ENCODE measurements at places on chromosomes 16 and 17.

GRCh38 chr16:88614818-88615580, 23.4 kb upstream of the IL17C start:
- no peak for DNase-seq

- DNase-seq = no peak
These were observed 34.2 kb upstream of the ACSM2B start for GRCh38 chr16:20610211-20610891.

- DNase-seq = no peak
These were observed 979 bp downstream of the ABHD15 start for GRCh38 chr17:29565643-29566472.

- peak; percentile 60 for DNase-seq
These were observed 1.3 kb downstream of the PFN1 start for GRCh38 chr17:4947010-4947410.

DNA sequence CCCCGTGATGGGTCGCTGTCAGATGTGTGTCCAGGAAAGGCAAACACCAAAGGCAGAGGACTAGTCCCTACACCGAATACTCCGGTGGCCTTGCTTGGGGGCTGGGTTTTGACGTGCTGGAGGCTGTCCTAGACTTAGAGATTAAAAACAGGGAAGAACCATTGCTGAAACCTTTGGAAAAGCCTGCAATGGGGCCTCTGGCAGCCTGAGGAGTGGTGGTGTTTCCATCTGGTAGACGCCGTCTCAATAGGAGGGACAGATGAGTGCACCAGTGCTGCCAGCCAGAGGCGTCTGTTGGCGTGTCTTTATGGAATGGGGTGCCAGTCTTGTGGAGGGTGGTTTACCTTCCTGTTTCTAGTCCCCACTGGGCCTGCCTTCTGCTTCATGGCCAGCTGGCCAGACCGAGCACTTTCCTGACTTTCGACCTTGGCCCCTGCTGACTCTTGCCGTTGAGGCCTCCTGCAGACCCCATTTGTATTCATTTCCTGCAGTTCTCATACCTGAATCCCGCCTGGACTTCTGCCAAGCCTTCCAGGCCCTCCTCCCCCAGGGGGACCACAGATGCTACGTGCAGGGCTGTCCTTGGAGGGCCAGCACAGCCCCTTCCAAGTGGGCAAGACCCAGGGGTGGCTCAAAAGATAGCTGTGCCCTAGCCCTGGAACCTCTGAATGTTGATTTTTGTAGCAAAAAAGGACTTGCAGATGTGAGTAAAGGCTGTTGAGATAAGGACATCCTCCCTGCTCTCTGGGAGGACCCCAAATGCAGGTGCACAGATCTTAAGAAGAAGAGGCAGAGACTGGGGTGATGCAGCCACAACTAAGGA, 1.9 kb upstream of the DNASE1 start:
- no peak for DNase-seq

DNA sequence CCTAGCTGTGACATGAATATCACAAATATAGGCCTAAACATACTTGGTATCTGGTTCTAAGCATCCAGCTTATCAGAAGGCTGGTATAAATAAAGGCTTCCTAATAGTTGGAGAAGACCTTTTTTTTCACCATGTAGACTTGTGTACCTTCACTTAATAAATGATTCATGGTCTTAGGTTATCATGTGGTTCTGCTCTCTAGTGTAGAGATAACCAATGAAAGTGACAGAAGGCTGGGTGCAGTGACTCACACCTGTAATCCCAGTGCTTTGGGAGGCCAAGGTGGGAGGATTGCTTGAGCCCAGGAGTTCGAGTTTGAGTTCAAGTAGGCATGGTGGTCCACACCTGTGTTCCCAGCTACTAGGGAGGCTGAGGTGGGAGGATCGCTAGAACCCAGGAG, 3.1 kb downstream of the DDX19A start:
- no peak for DNase-seq

GRCh38 chr16:4529085-4530060, 9.2 kb downstream of the CDIP1 start:
- peak; percentile 32 for DNase-seq

DNA sequence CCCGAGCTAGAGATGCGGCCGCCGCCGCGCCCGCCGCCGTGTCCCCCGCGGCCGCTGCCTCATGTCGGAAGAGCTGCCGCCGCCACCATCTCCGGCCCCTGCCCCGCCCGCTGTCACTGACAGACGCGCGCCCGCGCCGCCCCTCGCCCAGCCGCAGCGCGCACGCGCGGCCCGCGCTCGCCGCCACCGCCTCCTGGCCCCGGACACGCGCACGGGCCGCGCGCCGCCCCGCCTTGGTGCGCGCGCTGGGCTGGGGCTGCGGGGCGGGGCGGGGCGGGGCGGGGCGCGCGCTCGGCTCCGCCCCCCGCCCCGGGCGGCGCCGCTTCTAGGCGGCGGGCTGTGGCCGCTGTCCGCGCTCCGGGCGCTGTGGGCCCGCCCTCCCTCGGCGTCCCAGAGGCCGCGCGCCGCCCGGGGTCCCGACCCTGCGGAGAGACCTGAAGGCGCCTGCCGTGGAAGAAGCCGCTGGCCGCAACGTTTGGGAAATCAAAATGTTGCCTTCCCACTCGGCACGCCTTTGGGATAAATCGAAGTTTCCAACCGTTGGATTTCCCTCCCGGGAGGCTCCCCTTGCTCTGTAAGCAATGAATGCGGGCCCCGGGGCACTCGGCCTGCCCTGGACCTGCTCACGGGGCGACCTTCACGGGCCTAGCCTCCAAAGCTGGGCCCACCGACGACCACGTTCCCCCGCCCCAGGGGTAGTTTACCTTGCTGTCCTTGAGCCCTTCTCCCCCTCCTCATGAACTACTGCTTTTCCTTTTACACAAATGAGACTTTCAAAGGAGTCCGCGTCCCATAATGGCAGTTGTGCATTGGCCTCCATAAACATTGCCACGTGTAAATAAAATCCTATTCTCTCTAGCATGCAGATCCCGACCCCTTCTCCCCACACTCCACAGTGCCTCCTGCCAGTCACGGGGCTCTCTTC, at the start of gene ADCY9:
Gene ADCY9 (minus strand): TSS at position 118 of the 925 bp plus-strand sequence. CDS start 1,000 bp downstream, outside the sequence.
- peak; percentile 74 for DNase-seq

GRCh38 chr17:78268951-78269905, 37.8 kb downstream of the TMEM235 start:
- peak; percentile 38 for DNase-seq

DNA sequence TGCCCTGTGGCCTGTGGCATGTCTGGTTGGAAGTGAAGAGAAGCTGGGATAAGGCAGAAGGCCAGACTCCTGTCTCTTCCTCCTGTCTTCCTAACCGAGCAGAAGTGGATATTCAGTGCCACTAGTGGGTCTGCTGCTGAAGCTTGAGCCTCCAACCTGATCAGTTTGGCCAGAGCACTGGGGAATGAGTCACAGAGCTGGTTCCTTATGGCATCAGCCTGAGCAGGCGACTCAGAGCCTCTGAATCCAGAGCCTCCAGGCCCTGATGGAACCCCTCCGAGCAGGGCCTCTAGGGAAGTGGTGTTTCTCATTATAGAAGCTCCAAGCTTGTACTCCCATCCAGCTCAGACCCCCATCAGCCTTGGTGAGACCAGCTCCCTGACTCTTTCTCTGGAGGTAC, 2.0 kb downstream of the WSCD1 start:
- peak; percentile 32 for DNase-seq

DNA sequence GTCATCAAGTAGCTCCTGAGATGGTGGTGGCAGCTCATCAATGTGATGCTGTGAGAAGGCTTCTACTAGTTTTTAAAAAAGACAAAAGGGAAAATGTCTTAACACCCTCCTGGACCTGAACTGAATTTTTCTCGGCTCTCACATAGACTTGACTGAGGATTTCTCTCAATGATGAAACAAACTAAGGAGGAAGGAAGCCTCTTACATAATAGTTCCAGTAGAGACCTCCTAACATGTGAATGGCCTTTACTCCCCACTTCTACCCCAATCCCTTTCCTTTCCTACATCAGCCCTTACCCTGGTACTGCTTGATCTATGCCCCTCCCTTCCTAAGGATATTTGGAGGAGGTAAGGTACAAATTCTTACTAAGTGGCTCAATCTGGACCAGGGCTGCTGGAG, 54.8 kb upstream of the MTMR4 start:
- DNase-seq = no peak

All from EH (cell line).